ENCODE measurements at places on chromosomes 11 and 22. TPM values are rescaled to one million over a fixed set of nuclear protein-coding genes. Genes with fewer than 3 reads are reported as not detected.

DNA sequence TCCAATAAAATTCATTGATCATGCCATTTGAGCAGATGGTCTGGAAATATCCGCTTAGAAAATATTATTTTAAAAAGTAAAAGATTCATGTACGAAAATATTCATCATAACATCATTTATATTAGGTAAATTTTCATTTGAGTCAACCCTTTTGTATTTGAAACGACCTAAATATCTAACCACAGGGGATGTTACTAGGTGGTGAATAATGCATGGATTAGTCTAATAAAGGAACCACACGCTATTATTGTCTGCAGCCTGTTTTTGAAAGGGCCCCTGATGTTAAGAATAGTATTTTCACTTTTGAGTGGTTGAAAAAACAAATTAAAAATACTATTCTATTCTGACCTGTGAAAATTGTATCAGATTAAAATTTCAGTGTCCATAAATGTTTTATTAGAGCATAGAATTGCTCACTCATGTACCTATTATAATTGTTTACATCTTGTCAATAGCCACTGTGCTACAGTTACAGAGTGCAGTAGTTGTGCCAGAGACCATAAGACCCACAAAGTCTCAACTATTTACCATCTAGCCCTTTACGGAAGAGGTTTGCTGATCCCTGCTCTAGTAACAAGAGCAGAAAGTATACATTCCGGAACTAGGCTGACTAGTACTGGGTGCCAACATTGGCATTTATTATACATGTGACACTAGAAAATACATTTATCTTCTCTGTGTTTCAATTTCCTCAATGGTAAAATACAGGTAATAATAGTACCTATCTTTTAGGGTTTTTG is 176.1 kb downstream of the LRRC4C start:
- DNase-seq, result no peak

GRCh38 chr11:34044664-34045485 is 6.7 kb upstream of the CAPRIN1 start:
- DNase-seq, result peak; percentile 87

- DNase-seq, result peak; percentile 43
These were observed 5.5 kb upstream of the RGL4 start for GRCh38 chr22:23685205-23685784.

DNA sequence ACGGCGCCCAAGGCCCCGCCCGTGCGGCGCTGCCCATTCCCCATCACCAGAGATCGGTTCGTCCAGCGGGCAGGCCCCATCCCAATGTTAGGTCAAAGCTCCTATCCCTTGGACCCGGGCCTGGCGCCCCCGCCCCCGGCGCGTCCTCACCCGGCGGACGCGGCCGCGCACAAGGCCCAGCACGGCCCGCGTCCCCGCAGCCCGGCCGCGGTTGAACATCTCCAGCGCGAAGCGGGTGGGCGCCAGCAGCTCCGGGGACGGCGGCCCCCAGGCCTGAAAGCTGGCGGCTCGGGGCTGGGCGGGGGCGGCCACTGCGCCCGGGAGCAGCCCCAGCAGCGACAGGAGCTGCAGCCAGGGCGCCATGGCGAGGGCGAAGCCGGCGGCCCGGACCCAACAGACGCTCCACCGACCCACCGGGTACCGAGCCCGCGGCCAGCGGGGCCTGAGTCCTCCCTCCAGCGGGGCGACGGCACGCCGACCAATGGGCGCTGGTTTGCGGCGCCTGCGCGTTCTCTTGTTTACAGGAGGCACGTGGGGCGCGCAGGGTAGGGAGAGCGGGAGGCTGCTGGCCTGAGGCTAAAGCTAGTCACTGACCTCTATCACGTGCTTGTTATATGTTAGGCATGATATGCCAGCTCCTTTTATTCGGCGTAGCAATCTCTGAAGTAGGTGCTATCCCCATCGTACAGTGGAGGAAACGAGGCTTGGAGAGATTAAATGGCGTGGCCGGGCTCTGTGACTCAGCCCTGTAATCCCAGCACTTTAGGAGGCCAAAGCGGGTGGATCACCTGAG is at the start of gene CTSF:
CTSF (minus strand) TSS at position 483 of the 793 bp plus-strand sequence; CDS start at position 363, 120 bp downstream.
- peak; percentile 82 for DNase-seq

- DNase-seq, result no peak
These were observed 24.2 kb upstream of the ST3GAL4 start for GRCh38 chr11:126331286-126331685.

DNA sequence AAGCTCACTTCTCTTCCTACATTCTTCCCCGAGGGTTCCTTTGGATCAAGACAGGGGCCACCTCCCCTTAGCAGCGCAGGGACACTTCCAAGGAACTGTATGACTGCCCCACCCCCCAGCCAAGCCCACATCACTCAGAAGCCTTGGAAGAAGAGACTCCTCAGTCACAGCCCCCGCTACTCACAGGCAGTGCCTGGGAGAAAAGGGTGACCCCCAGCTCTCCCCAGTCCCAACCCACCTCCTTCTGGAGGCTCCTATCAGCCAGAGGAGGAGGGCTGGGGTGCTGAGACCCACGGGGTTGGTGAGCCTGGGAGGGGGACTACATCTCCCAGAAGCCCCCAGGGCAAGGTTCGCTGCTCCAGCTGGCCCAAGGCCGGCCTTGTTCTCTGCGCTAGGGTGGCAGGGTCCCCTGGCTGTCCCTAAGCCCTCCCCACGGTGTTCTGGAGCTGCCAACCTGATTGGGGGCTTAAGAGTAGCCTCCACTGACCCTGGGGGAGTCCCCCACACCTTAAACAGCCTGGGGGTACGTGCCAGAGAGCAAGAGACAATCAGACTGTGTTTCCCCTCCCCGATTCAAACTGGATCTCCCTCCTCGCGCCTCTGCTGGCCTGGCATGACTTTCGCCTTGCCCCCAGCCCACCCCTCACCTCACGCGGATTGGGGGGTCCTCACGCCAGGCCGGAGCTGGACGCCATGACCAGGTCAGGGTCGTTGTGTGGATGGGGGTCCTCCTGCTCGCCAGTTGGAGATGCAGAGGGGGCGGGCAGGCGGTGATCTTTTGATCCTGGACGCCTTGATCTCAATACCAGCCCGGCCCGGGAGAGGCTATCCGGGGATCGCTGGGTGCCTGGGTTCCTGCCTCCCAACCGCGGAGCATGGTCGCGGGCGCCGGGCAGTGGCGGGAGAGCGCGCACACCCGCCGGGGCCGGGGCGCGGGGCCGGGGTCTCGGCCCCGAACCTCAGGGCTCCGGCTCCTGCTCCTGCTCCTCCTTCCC is 838 bp downstream of the BCL9L start:
- DNase-seq, result peak; percentile 45

Gene MS4A14
- not detected for total RNA-seq

Data from MCF 10A (cell line).